ENCODE measurements at places on chromosomes 1 and 21.

DNA sequence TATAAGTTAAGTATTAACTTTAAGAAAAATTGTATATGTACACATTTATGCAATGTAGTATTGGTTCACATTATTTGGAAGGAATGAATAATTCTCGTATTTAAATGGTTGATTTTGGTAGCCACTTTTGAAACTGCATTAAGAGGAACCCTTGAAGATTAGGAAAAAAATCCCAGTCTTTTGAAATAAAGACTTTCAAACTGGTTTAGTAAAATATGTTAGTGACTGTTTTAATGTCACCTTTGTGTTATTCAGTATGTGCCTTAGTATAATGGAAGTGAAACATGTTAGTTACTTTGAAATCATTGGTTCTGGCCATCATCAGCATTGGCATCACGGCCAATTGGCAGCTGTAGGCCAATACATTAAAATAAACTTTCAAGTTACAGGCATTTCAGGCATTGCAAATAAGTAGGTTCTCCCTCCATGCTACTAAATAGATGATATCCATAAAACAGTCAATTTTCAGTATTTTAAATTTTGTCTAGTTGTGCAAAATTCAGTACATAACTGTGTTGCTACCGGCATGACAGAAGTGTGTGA lies 4.4 kb downstream of the MIER1 start:
- DNase-seq = no peak

DNA sequence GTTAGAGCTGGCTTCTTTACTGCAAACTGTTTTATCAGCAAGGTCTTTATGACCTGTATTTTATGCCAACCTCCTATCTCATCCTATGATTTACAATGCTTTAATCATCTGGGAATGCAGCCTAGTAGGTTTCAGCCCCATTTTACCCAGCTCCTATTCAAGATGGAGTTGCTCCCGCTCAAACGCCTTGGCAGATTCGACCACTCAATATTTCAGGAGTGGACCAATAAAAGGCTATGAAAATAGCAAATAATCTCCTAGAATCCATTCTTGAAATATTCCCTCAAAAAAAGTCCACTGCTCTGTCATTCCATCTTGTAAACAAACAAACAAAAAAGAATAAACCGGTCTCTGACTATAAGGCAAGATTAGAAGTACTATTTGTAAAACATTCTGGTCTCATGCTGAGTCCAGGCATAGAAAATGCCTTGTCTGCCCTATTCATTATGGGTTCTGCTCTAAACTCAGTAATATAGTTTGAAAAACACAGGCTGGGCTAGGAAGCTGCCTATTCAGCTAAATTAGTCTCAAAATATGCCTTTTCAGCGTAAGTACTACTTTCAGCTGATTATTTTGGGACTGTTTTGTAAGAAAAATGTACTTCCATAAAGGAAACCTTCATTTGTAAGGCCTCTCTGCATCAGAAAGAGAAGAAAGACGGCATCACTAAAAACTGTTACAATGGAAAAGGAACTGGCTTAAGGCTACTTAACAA lies 53.0 kb downstream of the TBX19 start:
- DNase-seq = no peak

GRCh38 chr21:32094804-32095203 lies 184.0 kb downstream of the MIS18A start:
- DNase-seq = no peak

DNA sequence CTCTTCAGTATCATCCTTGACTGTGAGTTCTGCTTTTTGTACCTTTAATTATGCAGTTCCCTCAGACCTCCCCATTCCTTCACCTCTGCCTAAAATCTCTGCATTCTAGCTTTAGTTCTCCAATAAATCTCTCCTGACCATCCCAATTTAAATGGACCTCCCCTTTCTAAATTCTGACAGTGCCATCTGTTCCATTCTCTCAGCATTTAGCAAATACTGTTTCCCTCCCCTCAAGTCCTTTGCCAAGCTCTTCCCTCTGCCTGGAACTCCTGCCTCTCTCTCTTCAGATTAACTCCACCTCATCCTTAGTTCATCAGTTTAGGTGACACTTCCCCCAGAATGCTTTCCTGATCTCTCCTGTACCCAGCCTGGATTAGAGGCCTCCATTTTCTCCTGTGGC lies 54.0 kb upstream of the JUN start:
- DNase-seq = no peak

DNA sequence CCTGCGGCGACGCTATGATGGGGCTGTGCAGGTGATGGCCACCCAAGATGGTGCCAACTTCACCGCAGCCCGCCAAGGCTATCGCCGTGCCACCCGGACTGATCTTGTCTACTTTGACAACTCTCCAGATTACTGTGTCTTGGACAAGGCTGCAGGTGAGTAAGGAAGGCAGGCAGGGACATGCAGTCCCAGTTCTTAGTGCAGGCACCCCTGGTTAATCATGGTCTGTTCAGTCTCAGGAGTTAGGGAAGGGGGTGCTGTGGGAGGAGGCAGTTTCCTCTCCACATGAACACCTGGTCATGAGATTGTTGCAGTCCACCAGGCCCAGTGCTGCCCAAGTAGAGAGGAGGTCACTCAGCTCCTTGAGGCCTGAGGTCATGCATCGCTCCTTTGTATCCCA lies 8.5 kb downstream of the WNT2B start:
- DNase-seq = no peak

- DNase-seq = no peak
These were observed 118.9 kb downstream of the PGBD5 start for GRCh38 chr1:230307213-230307612.

DNA sequence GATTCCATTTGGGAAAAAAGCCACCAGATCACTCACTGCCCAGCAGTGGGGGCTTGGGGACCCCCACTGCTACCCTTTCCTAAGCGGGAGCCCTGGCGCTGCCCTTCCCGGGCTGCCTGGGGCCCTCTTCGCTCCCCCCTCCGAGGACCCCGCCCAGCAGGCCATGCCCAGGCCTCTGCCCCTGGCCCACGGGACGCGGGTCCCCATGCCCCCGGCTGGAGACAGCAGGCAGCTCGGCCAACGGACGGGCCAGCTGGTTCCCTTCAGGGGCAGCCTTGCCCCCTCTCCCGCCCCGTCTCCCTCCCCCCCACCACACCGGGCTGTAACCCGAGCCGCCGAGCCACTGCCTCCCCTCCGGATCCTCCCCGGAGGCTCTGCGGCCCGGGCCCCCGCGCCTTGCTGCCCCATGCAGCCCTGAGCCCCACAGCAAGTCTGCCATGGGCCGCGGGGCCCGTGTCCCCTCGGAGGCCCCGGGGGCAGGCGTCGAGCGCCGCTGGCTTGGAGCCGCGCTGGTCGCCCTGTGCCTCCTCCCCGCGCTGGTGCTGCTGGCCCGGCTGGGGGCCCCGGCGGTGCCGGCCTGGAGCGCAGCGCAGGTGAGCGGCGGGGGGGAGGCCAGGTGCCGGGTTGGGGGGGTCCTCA lies at the start of gene MMP23B:
TSS of gene MMP23B (plus strand) at position 392 of the 639 bp plus-strand sequence. CDS start at position 438, 46 bp downstream.
- no peak for DNase-seq

DNA sequence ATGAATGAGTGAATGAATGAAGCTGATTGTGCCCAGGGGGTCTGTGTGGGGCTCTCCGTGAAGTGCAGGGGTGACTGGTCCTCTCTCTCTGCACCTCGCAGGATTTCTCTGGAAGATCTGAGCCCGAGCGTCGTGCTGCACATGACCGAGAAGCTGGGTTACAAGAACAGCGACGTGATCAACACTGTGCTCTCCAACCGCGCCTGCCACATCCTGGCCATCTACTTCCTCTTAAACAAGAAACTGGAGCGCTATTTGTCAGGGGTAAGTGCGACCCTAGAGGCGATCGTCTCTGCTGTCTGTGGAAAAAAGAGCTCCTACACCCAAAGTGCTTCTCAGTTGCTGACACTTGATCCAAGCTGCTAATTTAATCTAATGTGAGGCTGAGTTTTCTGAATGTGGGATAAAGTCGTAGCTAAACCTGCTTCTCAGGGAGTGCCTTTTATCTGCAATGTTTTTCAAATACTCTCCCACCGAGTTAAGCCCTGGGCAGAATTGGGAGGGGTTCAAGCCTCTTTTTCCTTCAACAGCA lies 101.7 kb downstream of the HUNK start:
- peak; percentile 14 for DNase-seq

DNA sequence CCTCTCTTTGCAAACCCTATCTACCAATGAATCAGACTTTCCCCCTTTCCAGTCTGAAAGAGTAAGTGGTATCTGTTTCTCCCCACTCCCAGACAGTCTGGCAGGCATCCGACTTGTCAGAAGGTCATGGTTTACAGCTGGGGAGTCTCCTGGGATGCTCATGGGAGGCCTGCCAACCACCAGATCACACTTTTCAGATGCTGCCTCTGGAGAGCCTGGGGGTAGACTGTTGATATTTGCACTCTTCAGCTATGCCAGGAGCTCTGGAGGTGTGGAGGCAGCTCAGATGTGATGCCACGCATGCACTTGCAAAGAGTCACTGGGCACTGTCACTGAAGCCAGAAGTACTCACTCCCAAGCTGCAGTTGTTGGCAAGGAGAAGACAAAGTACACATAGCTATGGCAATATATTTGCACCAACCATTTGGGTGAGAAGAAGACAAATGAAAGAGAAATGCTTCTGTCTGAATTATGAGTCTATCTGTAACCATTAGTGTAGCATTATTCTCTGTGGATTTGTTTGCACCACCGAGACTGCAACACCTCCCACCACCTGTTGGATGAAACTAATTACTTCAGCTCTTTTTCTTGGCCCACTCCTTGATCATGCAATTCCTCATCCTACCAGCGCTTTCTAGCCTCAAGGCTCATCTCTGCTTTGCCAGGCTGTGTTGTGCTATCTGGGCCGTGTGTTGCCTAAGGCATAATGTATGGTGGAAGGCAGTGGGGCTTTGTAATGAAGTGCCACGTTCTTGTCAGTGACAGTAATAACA lies 133.0 kb upstream of the SPAG17 start:
- no peak for DNase-seq

DNA sequence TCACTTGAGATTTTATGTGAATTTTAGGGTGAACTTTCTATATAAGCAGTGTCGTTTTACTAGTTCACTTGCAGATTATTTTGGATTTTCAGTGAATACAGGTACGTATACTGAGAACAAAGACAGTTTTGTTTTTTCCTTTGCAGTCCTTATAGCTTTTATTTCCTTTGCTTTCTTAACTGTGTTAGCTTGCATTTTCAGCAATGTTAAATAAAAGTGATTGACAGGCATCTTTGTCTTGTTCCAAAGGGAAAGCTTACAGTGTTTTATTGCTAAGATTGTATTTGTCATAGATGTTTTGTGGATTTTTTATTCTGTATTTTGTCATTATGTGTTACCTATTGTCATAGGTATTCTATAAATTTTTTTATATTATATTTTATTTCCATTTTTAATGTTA lies 53.3 kb upstream of the FASLG start:
- DNase-seq = no peak

GRCh38 chr1:196324345-196324744 lies 283.9 kb downstream of the KCNT2 start:
- no peak for DNase-seq

- peak; percentile 27 for DNase-seq
These were observed 909 bp upstream of the PAXBP1 start for GRCh38 chr21:32772281-32773047.

- no peak for DNase-seq
These were observed 14.7 kb downstream of the PDXK start for GRCh38 chr21:43733529-43734071.

DNA sequence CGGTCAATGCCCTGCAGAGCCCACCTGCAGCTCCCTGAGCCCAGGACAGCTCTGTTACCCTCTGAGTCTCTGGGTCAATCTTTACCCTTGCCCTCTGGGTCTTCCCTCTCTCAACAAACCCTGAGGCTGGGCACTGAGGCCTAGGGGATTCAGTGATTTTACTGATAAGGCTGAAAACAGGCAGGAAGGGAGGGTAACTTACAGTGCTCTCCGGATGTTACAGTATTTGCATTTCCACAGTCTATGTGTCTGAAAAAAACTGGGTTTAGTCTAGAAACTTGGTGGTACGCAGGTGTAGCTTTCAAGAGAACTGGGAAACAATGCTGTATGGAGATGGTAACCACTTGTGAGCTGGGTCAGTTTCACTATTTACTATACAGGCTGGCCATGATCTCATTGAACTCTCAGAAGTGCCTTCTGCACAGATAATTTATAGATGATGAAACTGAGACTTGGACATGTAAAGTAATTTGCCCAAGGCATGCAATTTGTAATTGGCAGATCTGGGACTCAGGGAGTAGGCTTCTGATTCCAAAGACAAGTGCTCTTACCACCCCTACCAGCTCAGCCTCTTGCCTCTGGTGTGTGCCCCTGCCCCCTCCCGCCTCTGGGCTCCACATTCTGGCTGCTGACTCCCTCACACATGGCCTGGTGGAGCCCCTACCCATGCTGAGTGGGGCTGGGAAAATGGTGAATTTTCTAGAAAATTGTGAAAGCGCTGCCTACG lies 48.8 kb downstream of the TENT5C start:
- DNase-seq = peak; percentile 20

DNA sequence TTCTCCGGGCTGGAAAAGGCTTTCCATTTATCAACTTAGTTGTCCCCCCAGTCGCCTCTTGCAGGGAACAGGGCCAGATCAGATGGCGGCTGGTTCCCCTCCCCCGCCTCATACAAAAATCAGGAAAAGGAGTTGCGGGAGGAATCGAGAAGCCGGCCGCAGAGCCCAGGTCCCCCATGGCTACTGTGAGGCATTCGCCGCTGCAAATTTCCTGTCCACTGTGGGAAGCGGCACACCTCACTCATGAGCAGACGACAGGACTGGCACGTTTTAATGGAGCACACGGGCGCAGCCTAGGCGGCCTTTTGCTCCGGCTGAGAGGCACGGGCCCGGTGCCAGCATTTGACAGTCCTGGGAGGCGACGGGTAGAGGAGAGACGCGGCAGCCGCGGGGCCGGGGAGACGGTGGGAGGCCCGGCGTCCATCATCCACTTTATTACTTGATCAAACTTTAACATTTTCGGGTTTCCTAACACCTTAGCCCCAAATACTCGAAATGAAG lies 1.1 kb downstream of the GNG4 start:
- DNase-seq = no peak

GRCh38 chr21:27582246-27582947 lies 615.5 kb upstream of the ADAMTS5 start:
- DNase-seq = no peak

- no peak for DNase-seq
These were observed 134.9 kb upstream of the GRIK3 start for GRCh38 chr1:37169241-37169640.

GRCh38 chr1:195851016-195851601 lies 757.1 kb downstream of the KCNT2 start:
- no peak for DNase-seq

DNA sequence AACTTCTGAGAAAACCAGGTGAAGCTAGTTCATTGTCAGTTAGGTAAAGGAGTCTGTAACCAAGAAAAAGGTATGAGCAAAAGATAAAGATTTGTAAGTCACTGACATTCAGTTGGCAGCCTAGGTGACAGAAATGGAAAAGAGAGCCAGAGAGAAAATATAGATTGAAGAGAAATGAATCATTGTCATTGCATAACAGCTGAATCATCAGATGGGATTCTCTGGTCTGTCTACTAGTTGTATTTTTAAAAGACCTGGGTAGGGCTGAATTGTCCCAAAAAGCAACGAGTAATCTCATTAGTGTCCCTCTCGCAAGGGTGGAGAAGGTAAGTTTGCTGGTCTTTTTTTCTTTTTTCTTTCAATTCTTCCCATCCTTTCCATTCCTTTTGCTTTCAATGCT lies 36.6 kb downstream of the PTGS2 start:
- no peak for DNase-seq
